ENCODE measurements at places on chromosomes 6 and 20.
A peak's percentile ranks its signal among the peaks of the same experiment; 100 is the strongest.

DNA sequence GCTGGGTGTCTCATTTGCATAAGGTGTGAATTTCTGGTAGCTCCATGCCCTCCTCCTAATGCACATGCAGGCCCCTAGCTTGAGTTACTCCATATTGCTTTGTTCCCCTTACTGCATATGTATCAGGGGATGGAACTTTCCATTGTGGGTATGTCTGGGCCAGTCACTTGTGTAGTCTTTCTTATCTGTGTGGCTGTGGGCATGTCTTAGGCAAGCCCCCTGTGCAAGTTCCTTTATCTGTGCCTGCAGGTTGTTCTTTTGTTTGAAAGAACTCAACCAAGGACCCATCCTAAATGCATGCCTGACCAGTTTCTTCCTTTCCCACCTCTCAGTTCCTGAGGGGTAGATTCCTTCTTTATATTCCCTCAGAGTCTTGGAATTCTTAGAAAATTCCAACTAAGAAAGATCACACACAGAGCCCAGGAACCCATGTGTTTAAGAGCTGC lies 23.6 kb downstream of the MBOAT1 start:
- DNase-seq = no peak

DNA sequence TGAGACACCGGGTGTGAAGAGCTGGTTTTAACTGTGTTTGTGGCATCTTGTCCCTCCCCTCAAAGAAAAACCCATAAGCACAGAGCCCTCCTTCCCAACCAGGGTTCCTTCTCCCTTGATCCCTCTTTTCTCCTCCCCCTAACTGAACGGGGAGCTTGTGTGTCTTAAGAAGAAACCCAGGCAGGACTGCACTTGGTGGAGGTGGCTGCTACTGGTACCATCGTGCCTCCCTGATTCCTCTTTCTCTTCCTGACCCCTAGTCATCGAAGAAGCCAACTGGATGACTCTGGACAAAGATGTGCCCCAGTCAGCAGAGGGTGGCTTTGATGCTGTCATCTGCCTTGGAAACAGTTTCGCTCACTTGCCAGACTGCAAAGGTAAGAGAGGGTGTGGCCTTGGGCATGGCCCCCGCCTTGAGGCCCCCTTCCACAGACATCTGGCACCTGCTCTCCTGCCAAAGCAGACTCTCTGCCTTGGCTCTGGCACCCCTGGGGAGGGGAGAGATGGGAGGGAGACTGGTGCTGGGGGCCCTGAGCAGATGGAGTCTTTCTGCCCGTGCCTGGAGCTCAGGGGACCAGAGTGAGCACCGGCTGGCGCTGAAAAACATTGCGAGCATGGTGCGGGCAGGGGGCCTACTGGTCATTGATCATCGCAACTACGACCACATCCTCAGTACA lies 2.1 kb downstream of the GNMT start:
- DNase-seq = no peak

DNA sequence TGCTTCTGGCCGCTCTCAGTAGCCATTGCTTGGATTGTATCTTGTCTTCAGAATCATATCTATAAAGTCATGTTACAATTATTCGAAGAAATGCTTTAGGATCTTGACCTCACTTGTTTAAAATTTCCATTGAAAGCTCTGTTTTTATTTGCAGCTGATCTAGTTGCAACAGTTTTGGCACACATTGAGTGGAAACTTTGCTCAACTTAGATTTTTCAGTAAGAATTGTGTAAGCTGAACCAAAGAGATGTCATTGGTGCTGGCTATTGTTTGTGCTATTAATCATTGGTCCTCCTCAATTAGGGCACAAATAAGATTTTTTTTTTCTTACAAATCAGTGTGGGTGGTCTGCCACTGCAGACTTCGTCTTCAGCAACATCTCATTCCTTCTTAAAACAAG lies 649.2 kb downstream of the MMUT start:
- no peak for DNase-seq

- DNase-seq = no peak
Measured at GRCh38 chr6:32129297-32130088, 595 bp downstream of the FKBPL start.

DNA sequence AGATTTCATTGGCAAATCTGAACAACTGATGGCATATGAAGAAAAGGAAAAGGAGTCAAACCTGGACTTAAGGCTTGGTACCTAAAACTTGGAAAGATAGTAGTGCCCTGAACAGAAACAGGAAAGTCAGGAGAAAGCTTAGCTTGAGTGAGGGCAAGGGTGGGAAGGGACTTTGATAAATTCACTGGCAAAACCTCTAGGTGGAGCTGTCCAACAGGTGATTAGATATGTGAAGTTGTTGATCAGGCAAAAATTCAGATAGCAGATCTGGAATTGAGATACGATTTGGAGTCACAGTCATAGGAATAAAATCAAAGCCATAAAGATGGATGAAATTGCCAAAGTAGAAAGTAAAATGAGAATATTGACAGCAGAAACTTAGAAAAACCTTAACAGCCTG lies 16.1 kb upstream of the ZNF292 start:
- DNase-seq = peak; percentile 21

DNA sequence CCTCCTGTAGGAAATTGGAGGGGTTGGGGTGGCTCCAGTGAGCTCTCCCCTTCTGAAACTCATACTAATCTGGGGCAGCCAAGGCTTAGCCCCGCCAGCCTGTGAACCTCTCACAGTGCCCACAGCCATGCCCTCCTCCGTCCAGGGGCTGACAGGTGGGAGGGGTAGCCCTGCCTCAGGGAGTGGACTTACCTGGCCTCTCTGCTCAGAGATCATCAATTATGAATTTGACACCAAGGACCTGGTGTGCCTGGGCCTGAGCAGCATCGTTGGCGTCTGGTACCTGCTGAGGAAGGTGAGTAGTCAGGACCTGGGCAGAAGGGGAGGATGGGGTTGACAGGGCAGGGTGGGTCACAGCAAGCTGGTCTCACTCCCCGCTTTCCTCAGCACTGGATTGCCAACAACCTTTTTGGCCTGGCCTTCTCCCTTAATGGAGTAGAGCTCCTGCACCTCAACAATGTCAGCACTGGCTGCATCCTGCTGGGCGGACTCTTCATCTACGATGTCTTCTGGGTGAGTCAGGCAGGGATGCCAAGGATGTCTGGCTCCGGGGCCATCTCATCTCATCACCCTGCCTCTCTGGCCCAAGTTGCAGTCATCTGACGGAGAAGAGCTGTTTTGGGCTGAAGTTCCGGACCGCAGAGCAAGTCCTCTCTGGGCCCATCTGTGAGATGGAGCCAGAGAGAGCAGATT lies 34.7 kb downstream of the HM13 start:
- DNase-seq = no peak

- no peak for DNase-seq
Measured at GRCh38 chr6:166560222-166560621, 26.3 kb downstream of the RAMACL start.

DNA sequence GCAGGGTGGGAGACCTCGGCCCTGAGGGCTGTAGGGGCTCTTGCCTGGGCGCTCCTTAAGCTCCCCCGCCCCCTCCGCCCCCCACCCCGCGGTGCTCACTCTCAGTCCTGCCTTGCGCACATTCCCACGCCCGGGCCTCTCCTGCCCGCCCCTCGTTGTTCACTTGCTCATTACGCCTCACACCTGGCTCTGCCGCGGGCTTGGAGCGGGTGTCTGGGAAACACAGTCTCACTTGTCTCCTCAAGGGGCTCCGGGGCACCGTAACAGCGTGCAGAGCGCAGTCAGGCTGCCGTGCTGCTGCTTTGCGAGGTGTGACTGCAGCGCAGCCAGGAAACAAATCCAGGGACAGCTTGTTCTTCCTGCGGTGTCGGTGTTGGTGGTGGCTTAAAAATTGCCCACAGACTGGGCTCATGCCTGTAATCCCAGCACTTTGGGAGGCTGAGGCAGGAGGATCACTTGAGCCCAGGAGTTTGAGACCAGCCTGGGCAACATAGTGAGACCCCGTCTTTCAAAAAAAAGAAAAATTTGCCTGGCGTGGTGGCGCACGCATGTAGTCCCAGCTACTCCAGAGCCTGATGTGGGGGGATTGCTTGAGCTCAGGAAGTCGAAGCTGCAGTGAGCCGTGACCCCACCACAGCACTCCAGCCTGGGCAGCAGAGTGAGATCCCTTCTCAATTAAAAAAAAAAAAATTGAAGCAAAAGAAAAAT lies 4.6 kb downstream of the NPBWR2 start:
- DNase-seq = no peak

- DNase-seq = no peak
Measured at GRCh38 chr6:119255492-119255891, 94.1 kb downstream of the MAN1A1 start.

GRCh38 chr6:3405679-3406078 lies 51.2 kb downstream of the SLC22A23 start:
- DNase-seq = no peak

- no peak for DNase-seq
Measured at GRCh38 chr6:82237013-82237412, 10.5 kb downstream of the IBTK start.

DNA sequence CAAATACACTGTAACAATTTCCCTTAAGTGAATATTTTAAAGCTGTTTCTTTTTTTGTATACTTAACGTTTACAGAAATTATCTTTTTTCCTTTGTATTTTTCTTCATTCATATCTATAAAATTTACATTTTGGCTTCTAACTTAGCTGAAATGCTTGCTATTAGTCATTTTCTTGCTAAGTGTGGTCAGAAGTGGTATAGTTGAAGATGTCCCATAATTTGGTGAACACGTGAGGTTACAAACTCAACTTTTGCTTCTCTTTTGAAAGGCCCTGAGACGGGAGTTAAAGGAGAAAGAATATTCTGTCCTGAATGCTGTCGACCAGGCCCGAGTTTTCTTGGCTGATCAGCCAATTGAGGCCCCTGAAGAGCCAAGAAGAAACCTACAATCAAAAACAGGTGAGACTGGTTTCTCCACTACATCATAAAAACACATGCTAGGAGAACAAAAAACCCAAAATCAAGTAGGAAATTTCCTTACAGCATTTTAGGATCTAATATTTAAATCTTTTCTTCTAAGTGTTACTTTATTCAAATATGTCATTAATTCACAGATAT lies 445.0 kb downstream of the UTRN start:
- no peak for DNase-seq

GRCh38 chr6:139316622-139317317 lies 25.0 kb upstream of the TXLNB start:
- DNase-seq = no peak

GRCh38 chr20:38547288-38548085 lies 33.5 kb upstream of the ADIG start:
- no peak for DNase-seq

GRCh38 chr20:36431604-36432003 lies 109.7 kb upstream of the MYL9 start:
- DNase-seq = no peak

DNA sequence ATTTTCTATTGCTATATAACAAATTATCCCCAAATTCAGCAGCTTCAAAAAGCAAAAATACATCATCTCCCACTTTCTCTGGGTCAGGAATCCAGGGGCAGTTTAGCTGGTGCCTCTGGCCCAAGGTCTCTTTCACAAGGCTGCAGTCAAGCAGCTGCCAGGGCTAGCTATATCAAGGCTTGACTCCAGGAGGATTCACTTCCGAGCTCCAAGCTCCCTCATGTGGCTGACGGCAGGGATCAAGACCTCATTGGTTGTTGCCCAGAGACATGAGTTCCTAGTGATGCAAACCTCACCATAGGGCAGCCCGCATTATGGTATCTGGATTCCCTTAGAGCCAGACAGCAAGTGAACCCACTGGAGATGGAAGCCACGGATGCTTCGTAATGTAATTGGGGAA lies 1.3 kb upstream of the VNN1 start:
- DNase-seq = peak; percentile 62

GRCh38 chr6:25217302-25217701 lies 61.9 kb upstream of the CARMIL1 start:
- no peak for DNase-seq

- no peak for DNase-seq
Measured at GRCh38 chr6:156982168-156982567, 205.0 kb downstream of the ARID1B start.

DNA sequence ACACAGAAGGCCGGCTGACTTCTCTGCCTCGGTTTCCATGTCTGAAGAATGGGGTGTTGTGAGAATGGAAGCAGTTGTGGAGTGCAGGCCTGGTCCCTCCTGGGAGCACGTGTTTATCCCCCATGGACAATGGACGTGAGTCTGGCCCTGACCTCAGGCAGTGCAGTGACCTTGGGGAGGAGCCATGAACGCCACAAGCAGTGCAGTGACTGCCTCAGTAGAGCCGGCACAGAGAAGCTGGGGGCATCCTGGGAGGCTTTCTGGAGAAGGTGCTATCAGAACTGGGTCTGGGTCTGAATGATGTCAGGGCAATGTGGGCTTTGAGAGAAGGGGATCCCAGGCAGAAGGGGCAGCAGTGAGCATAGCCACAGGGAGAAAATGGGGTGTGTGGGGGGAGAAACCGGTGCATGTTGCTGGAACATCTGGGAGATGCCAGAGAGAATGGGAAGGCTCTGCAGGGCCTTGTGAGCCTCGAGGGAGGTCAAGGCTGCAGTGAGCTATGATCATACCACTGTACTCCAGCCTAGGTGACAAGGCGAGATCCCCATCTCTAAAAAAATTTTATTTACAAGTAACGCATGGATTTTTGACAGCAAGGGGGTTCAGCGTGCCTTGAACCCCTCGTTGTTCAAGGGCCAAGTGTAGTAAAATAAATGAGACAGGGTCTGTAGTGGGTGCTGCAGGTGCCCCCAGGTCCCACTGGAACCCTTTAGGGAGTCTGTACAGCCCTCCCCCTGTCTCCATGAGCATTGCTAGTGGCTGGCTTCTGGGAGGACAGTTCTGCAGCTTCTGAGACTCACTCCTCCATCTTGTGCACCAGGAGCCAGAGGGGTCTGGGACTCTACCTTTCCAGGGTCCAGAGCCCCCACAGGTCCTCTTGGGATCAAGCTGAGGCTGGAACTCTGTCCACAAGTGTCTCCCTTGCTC lies 27.0 kb upstream of the ZBP1 start:
- DNase-seq = no peak

GRCh38 chr6:75855052-75855451 lies 106.0 kb downstream of the MYO6 start:
- DNase-seq = peak; percentile 29

DNA sequence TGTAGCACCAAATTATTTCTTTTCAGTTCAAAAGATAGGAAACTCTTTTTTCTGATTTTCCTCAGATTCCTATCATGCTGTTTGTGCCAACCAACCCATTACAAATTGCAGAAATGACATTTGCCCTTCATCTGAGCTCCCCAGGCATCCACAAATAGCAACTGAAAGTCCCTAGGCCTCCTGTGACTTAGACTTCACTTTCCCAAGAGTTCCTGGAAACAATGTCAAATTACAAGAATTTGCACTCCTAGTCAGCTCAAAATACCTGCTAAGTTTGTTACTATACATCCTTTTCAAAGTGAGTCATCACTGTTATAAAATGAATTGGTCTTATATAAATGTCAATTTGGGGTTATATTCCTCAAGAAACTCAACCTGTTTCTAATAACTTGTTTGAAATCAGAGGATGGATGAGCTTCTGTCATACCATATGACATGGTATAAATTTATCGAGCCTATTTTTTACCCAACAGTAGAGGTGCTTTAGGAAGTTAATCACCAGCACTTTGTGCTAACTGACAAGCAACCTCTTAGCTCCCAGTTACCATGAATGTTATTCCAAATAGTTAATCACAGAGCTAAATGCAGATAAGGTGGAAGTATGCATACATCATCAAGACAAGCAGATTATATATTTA lies 256.5 kb downstream of the HACE1 start:
- no peak for DNase-seq
